NCI-H2081 (cell line): ENCODE measurements at places on chromosomes 12 and 14.

- DNase-seq: no peak
These were observed 117.3 kb downstream of the GTF2A1 start for GRCh38 chr14:81103443-81103842.

GRCh38 chr12:45863332-45863731 is 127.0 kb downstream of the SCAF11 start:
- no peak for DNase-seq

GRCh38 chr12:78863482-78864402 is 832 bp upstream of the SYT1 start:
- peak; percentile 83 for DNase-seq

- DNase-seq: peak; percentile 19
These were observed 101.2 kb downstream of the NELL2 start for GRCh38 chr12:44774815-44775411.

- no peak for DNase-seq
These were observed 157.1 kb upstream of the NEDD1 start for GRCh38 chr12:96749999-96750398.

- DNase-seq: no peak
These were observed 6.0 kb upstream of the PCNX1 start for GRCh38 chr14:70901269-70901668.

DNA sequence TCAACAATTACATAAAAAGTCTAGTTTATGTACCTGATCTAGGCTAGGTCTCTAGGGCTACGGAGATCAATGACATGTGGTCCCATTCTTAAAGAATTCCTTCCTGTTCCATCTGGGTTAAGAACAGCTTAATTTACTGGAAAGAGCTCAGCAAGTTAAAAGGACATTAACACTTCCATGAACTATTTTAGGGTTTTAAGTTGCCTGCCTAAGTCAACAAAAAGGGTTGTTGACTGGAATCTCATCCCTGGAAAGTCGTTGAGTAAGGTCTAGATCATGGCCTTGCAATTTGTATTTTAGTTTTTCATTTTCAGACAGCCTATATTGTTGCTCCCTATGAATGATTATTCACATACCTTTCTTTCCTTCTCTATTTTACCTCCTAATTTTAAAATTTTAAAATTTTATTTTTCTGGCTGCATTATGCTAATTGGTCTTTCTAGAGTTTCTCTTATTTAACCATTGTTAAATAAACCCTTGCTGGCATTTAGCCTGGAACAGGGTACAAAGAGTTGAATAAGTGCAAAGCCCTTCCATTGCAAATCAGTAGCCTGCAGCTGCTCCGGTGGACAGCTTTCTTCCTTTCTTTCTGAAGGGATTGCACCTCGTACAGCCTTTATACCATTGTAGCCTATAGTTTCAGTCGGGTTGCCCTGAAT is 66.3 kb downstream of the VRK1 start:
- DNase-seq: peak; percentile 52

DNA sequence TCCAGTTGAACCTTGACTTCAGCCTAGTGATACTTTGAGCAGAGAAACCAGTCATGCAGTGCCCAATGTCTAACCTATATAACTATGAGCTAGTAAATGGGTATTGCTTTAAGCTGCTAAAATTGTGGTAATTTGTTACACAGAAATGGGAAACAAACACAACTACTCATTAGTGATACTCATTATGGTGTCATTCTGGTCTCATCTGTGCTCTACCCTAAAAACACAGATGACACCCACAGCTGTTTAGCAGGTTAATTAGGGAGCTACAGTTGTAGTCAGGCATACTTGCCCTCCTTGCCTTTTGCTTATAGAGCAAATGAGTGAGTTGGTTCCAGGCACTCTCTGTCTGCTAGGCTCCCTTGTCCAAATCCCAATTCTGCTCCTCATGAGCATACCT is 50.0 kb upstream of the ATF7IP start:
- no peak for DNase-seq

- peak; percentile 33 for DNase-seq
These were observed 1.4 kb upstream of the SOX5 start for GRCh38 chr12:23950775-23951451.

GRCh38 chr12:26847431-26847830 is 14.4 kb upstream of the ITPR2 start:
- no peak for DNase-seq

DNA sequence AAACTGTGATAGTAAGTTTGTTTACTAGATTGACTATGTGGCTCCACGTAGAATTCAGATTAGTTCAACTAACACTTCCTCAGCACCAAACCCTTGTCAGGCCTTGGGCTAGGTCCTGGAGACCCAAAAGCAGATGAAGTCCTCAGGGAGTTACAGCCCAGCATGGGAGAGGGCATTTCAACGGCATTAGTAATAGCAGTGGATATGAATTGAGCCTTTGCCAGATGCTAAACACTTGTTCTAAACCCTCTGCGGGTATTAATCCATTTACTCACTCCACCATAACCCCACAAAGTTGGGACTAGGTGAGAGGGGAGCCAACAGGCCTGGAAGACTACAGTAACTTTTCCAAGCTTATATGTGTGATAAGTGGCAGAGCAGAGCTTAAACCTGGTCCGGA is 714.6 kb downstream of the DIO2 start:
- no peak for DNase-seq

DNA sequence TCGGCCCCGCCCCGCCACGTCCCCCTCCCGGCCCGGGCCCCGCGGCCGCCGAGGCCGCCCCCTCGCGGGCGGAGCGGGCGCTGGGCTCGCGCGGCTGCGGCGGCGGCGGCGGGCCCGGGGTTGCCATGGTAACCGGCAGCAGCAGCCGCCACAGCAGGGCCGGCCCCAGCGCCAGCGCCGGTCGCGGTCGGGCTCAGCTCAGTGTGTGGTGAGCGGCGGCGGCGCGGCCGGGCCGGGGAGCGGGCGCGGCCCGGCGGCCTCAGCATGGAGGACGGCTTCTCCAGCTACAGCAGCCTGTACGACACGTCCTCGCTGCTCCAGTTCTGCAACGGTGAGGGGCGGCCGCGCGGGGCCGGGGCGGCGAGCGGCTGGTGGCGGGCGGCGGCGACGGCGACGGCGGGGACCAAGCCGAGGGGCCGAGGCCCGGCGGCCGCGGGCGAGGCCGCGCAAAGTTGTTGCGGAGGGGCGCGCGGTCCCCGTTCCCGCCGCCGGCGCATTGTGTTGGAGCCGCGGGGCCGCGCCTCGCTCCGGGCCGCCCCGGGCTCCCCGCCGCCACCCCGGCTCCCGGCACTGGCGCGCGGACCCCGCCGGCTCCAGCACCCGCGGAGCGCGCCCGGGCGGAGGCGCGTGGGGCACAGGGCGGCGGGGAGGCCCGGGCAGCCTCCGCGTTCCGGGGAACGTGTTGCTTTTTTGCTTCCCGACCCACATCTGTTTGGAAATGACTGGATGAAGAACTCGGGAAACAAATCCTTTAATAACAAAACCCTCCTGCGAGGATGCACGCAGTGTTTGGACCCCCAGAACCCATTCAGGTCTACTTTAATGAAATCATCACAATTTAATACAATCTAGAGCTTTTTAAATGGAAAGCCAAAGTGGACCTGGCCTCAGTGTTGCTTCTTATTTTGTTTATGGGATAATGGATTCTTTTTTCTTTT is at the start of gene EML1:
Gene EML1 (plus strand): TSS at position 201 of the 938 bp plus-strand sequence. CDS start 64 bp downstream, at position 265.
- peak; percentile 84 for DNase-seq

DNA sequence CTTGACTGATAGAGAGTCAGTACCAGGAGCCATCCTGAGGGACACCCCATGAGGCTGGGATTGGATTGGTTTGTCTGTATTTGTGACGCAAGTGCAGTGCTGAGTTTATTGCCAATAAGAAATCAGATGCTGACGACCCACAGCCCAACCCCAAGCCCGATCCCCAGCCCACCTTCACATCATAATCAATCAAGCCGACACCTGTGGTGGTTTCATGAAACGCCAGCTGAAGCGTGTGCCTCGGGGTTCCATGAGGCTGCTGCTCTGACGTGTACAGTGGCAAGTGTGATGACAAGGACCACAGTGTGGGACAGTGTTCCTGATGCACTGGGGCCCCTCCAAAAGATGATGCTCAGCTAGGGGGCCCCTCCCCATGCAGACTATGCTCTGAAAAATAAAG is 62.1 kb upstream of the C14orf180 start:
- no peak for DNase-seq

GRCh38 chr14:67918838-67919237 is 99.3 kb downstream of the RAD51B start:
- no peak for DNase-seq

- DNase-seq: peak; percentile 84
These were observed 5.6 kb upstream of the LBHD2 start for GRCh38 chr14:103078420-103078749.

GRCh38 chr12:124655698-124656516 is 88.5 kb upstream of the NCOR2 start:
- peak; percentile 38 for DNase-seq

- no peak for DNase-seq
These were observed 324.4 kb upstream of the KITLG start for GRCh38 chr12:88904705-88905104.

- no peak for DNase-seq
These were observed 107.3 kb upstream of the ARHGAP5 start for GRCh38 chr14:31969699-31970240.

DNA sequence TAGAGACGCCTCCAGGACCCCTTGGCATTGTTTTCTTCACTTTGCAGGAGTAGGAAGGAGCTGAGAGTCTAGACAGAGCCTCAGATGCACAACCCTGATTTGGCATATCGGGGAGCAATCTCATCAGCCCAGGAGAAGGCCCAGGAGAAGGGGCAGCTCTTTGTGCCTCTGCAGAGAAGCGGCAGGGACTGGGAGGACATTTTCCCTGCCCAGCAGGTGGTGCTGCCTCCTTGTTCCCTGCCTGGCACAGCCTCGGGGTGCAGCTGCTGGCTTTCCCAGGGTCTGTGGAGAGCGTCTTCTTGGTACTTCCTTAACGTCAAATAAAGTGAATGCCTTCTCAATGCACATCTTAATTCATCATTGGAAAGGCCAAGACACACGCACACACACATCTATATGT is 419.5 kb downstream of the TMEM121 start:
- no peak for DNase-seq

DNA sequence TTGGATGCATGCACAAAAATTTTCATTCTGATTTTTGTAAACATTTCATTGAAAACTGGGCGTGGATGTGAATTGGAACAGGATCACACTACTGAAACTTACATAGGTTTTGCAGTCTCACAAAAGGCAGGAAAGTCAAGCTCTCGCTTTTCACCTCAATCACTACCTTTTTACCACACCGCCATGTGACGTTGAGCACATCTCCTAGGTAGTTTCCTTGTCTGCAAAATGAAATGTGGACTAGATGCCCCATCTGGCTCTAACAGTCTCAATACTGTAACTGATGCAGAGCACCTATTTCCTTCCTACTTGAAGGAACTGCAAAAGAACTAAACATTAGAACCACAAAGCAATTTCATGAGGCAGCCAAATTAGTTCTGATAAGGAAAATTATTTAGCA is 4.4 kb upstream of the YY1 start:
- no peak for DNase-seq

DNA sequence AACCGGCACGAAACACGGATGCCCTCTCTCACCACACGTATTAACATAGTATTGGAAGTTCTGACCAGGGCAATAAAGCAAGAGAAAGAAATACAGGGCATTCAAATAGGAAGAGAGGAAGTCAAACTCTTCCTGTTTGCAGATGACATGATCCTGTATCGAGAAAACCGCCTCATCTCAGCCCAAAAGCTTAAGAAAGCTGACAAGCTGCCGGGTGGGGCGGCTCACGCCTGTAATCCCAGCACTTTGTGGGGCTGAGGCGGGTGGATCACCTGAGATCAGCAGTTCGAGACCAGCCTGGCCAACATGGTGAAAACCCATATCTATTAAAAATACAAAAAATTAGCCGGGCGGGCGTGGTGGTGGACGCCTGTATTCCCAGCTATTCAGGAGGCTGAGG is 17.7 kb downstream of the OR6S1 start:
- no peak for DNase-seq

- DNase-seq: no peak
These were observed 160.9 kb upstream of the ABCD2 start for GRCh38 chr12:39780411-39780912.

DNA sequence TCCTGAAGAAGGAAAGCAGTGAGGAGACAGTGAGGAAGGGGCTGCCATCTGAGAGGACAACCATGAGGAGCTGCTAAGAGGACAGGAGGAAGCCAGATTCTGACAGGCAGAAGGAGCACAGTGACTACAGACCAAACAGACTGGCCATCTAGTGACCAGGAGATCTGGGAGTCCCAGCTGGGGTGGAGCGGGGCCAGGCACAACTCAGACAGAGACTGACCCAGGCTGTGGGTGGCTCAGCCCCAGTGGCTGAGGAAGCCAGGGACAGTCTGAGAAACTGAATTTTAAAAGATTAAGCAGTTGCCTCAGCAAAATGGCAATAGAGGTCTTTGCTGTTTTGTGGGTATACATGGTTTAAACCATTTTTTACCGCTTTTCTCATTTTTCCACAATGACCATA is 28.9 kb downstream of the LRRC74A start:
- DNase-seq: no peak

DNA sequence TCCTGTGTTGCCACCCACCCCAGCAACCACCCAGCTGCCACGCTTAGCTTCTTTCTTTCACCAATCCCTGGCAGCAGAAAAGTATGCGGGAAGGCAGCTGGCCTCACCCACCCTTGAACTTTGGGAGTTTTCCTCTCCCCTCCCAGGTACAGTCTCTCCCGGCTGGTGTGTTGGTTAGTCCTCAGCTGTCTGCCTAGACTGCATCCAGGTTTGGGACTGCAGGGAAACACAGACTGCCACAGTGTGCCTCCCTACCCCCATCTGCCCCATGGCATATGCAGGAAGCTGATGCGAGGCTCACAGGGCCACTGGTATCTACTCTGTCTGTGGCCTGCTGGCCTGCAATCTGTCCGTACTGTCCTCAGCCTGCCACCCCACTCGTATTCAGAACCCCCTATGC is 2.1 kb downstream of the CD9 start:
- DNase-seq: no peak

GRCh38 chr14:50977863-50978528 is 33.7 kb upstream of the PYGL start:
- no peak for DNase-seq

GRCh38 chr12:103494734-103495468 is 867 bp downstream of the C12orf42 start:
- peak; percentile 51 for DNase-seq

DNA sequence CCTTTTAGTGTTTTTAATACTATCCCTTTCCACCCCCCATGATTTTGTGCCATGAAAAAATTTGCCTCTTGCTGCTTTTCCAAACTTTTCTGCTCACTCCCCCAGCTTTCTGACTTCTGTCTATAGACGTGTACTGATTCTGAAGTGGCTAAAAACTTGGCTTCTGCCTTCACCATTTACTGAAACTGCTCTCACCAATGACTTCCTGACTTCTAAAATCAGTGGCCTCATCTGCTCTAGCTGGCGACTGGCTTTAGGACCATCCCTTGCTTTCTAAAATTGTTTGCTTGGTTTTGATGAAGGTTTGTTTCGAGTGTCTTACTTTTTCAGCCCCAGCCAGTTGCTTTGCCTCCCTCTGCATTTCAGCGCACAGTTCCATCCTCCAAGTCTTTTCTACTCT is 145.3 kb downstream of the HELB start:
- DNase-seq: no peak

DNA sequence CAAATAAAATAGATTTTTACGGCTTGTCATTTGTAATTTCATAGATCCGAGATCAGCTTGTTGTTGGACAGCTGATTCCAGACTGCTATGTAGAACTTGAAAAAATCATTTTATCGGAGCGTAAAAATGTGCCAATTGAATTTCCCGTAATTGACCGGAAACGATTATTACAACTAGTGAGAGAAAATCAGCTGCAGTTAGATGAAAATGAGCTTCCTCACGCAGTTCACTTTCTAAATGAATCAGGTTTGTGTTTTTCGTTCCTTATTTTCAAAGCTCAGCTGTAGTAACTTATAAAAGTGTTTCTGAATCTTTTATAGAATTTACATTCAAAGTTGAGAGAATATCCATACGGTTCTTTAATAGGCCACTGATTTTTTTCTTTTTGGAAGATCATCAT is 89.1 kb downstream of the LRRK2 start:
- DNase-seq: no peak
